ENCODE measurements at places on chromosomes 4 and X.

DNA sequence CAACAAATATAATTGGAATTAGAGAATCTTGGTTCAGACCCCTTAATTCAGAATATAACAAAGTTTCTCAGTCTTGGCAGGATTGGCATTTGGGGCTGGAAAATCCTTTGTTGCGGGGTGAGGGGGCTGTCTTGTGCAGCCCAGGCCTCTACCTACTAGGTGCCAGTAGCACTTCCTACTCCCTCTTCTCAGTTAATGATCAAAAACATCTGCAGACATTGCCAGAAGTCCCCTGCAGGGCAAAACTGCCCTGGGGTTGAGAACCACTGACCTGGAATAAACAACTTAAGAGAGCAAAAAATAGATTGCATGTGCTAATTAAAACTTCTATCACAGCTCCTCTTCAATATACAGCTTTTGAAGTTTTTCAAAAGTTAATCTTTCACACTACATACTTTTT is 36.7 kb upstream of the CXorf38 start:
- DNase-seq, result no peak

- no peak for DNase-seq
Measured at GRCh38 chr4:165289423-165289785, 38.1 kb upstream of the MSMO1 start.

- DNase-seq, result peak; percentile 41
Measured at GRCh38 chr4:102196221-102196620, 149.1 kb downstream of the SLC39A8 start.

GRCh38 chrX:103107836-103108235 is 14.9 kb upstream of the NXF3 start:
- no peak for DNase-seq

DNA sequence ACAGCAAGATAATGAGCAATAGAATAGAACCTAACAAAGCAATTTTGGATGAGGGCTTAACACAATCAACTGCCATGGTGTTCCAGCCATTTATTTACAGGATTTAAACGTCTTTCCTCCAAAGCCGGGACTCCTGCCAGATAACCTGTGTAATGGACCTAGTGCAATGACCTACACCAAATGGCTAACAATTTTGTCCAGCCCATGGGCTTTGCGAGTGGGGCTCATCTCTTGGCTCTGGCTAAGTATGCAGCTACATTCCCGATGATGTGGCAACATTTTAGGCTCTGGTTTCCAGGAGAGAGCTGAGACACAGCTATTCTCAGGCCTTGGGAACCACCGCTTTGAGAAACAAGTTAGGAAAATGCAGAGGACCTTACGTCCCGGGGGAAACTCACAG is 822.3 kb upstream of the FTHL17 start:
- DNase-seq, result no peak

DNA sequence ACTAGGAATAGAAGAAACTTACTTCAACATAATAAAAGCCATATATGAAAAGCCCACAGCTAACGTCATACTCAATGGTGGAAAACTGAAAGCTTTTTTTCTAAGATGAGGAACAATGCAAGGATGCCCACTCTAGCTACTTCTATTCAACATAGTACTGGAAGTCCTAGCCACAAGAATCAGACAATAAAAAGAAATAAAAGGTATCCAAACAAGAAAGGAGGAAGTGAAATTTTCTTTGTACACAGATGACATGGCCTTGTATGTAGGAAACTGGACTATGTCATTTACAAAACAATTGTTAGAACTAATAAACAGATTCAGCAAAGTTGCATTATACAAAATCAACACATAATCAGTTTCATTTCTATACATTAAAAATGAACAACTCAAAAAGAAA is 25.5 kb upstream of the NXT2 start:
- no peak for DNase-seq

GRCh38 chr4:162681212-162681611 is 485.5 kb downstream of the NAF1 start:
- DNase-seq, result no peak

GRCh38 chrX:53001958-53002357 is 43.6 kb upstream of the FAM156A start:
- DNase-seq, result no peak

GRCh38 chr4:106451091-106451490 is 82.5 kb upstream of the GIMD1 start:
- DNase-seq, result no peak

- no peak for DNase-seq
Measured at GRCh38 chrX:56986138-56986537, 9.2 kb downstream of the SPIN3 start.

GRCh38 chrX:40061871-40062524 is 35.8 kb downstream of the BCOR start:
- no peak for DNase-seq

DNA sequence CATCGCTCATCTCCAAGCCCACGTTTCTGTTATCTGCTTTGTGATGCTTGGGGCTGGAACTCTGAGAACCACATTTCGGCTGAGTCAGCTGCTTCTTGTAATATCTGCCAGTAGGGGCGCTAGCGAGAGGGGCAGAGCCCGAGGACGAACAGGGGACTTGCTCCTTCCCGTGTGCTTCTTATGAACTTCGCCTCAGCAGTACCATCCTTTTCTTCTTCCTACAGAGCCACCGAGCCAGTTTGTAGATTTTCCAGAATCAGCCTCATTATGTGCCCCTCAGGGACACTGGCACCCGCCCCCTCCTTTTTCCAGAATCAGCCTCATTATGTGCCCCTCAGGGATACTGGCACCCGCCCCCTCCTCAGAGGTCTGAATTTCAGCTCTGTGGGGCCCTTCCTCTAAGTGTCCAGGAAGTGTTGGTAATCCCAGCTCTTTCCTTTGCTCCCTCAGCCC is 441.7 kb upstream of the RASGEF1B start:
- DNase-seq, result peak; percentile 88

DNA sequence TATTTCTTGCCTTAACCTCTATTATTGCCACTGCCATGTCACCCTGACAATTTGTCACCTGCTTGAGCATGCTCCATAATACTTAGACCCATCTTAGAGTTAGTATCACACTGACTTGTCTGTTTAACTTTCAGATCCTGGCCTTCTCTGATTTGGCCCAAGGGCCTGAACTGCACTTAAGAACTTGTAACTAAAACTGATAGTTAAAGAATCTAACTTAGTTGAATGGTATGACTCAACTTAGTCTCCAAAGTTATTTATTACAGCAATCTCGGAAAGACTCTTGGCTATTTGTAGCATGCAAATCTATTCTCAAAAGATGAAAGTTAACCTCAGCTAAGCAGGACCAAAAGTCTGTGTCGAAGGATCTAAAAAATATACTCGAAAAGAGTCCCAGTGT is 72.3 kb downstream of the IGSF1 start:
- DNase-seq, result no peak

- peak; percentile 3 for DNase-seq
Measured at GRCh38 chr4:158253350-158253980, 43.2 kb downstream of the TMEM144 start.

GRCh38 chr4:109163493-109163892 is 139.0 kb downstream of the COL25A1 start:
- DNase-seq, result no peak

DNA sequence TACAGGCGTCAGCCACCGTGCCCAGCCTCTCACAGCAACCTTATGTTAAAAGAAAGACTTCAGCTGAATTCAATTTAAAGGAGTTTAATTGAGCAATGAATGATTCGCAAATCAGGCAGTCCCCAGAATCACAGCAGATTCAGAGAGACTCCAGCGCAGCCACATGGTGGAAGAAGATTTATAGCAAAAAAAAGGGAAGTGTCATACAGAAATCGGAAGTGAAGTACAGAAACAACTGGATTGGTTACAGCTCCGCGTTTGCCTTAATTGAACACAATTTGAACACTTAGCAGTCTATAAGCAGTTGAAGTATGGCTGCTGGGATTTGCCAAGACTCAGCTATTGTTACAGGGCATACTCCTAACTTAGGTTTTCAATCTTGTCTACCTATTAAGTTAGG is 19.8 kb downstream of the CENPVL3 start:
- peak; percentile 27 for DNase-seq

GRCh38 chr4:55218041-55218440 is 92.6 kb upstream of the KDR start:
- DNase-seq, result no peak

GRCh38 chrX:34893741-34894140 is 48.9 kb upstream of the FAM47B start:
- DNase-seq, result no peak

DNA sequence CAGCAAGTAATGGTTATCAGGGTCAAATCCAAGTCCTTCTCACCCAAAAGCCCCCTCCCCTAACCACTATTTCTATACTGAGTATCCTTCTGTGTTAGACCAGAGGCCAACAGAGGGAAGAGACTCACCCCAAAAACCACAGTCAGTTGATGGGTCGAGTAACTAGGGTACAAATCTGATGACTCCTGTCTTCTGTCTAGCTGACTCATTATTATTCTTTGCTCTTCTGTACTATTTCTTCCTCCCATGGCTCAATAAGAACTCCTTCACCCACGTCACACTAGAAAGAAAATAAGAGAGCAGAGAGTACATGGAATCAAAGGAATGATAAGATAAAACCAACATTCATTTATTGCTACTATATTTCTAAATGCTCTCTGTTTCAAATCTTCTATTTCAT is 2.0 kb downstream of the RAB40A start:
- DNase-seq, result no peak

GRCh38 chrX:124406294-124407014 is 60.1 kb downstream of the SH2D1A start:
- peak; percentile 45 for DNase-seq

DNA sequence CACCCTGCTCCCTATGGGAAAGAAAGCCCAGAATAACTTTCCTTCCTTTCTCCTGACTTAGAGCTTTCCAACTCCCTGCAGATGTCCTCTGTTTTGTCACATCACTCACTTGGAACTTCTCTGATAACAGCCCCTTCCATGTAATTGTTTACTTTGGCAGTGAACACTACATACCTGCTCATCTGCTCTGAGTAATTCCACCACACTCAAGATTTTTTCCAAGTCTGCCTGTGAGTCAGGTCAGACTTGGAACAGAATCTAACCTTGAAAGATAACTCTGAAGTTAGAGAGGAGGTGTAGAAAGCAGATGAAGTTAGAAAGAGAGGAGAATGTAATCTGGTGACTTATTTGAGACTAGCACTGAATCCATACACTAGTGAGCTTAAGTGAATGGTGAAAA is 7.4 kb downstream of the MAGEB10 start:
- no peak for DNase-seq

DNA sequence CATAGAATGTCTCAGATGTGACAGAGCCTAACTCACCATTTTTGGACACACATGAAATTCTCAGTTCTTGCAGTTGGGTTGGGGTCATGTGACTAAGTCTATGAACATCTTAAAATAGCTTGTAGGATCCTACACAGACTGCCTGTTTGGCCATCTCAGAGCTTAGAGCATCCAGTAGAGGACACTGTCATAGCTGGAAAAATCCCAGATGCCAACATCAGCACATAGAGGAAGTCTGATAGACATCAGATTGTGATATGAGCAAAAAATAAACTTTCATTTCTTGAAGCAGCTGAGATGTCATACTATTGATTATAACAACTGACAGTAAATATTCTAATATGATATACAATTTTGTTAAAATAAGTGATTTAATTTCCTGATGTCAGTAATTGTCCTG is 207.1 kb downstream of the TRAM1L1 start:
- DNase-seq, result no peak

GRCh38 chr4:165359506-165359905 is 19.3 kb upstream of the CPE start:
- DNase-seq, result peak; percentile 28

DNA sequence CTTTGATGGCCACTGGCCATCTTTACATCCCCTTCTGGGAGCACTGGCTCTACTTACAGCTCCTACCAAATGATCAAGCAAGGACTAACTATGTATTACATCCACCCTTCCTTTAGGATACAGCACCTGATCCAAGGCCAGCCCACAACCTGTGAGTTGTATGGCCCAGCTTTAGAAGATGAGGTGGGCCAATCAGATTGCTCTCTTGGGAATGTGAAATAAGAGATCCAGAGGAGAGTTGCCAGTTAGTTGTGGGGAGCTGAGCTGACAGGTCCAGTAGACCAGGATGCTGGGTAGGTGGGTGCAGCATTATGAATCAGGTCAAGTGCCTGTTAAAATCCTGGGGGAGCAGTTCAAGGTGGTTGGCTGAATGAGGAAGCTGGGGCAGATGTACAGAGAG is 111.5 kb downstream of the GNL3L start:
- no peak for DNase-seq

- no peak for DNase-seq
Measured at GRCh38 chrX:29297171-29297800, 710.0 kb downstream of the IL1RAPL1 start.

- no peak for DNase-seq
Measured at GRCh38 chrX:104335756-104336155, 81.0 kb upstream of the ESX1 start.

DNA sequence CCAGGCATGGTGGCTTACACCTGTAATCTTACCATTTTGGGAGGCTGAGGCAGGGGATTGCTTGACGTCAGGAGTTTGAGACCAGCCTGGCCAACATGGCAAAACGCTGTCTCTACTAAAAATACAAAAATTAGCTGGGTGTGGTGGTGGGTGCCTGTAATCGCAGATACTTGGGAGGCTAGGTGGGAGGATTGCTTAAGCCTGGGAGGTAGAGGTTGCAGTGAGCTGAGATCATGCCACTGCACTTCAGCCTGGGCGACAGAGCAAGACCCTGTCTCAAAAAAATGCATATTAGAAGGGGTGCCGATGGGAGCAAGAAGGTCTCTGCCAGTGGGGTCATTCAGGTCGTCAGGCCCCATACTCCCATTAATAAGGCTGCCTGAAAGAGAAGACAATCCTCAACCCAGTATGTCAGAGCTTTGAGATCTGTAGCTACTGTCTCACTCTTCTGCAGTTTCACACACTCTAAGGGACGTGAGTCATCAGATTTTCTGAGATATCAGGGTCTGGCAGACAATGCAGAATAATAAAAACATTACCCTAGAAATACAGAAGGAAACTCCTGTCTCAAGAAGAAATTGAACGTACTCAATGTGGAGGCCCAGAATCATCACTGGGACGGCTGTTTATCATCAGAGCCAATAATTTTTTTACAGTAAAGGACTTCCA is 176.7 kb upstream of the FAT1 start:
- peak; percentile 18 for DNase-seq

GRCh38 chr4:184217634-184218033 is at the start of gene ENPP6:
Gene ENPP6, minus strand, starts transcription at chr4:184217873. Its CDS starts 54 bp downstream, at chr4:184217819.
- no peak for DNase-seq

DNA sequence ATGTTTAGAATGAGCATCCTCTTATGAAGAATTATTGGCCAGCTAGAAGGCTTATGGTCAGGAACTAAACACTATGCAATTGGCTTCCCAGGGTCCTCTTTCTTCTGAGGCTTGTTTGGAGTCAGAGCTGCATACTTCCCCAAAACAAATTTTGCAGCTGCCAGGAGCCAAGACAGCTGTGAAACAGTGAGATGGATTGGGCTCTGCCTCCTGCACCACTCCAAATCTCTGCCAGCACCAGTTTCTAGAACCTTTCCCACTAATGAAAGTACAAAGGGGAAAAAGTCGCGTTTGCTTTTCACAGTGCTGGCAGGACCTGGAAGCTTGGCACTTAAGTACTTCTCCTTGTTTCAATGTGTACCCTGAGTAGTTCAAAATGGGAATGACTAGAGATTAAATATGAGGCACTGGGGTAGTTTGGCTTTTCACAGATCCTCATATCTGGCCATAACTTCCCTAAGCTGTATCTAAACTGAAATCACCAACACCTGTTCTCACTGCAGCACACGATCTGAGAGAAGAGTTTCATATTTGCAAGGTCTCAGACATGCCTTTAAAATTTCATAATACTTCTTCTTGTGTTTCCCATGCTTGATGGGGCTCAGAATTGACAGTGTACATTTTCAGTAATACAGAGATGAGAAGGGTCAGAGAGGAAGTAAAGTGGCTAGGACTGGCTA is 20.7 kb upstream of the AR start:
- peak; percentile 41 for DNase-seq

- no peak for DNase-seq
Measured at GRCh38 chrX:42755815-42756214, 22.1 kb downstream of the PPP1R2C start.
